H7 (cell line): ENCODE measurements at places on chromosomes 6 and 20. TPM values are rescaled to one million over a fixed set of nuclear protein-coding genes. Genes with fewer than 3 reads are reported as not detected.

GRCh38 chr20:44802702-44803101 lies 7.6 kb downstream of the RIMS4 start:
- DNase-seq = no peak

DNA sequence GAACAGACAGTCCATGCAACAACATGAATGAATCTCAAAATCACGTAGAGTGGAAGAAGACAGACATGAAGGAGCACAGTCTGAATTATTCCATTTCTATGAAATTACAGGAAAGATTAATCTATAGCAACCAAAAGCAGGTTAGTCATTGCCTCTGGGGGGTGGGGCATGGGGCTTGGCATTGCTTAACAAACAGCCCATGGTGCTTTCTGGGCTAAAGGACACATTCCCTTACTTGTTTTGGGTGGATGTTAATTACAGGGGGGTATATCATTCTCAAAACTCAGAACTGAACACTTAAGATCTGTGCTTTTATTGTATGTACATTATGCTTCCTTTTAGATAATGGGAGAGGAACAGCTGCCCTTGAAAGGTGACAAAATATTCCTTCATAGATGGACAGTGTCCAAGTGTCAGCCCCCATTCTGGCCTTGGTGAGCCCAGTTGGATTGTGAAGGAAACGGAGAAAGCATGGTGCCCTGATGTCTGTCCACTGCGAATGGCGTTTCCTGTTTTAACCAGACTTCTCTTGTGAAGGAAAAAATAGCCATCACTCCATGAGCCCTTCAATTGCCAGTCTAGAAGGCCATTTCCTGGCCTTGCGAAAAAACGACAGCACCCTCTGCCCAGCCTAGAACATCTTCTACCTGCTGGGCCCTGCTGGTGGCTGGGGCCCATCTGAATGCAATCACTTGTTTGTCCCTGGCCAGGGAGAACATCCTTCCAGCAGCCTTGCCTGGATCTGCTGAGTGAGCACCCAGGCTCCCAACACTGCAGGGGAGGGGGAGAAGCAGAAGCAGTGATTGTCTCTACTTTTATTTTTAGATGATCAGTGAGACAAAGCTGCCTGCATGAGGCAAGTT lies 179.7 kb downstream of the BCAS1 start:
- DNase-seq = no peak

DNA sequence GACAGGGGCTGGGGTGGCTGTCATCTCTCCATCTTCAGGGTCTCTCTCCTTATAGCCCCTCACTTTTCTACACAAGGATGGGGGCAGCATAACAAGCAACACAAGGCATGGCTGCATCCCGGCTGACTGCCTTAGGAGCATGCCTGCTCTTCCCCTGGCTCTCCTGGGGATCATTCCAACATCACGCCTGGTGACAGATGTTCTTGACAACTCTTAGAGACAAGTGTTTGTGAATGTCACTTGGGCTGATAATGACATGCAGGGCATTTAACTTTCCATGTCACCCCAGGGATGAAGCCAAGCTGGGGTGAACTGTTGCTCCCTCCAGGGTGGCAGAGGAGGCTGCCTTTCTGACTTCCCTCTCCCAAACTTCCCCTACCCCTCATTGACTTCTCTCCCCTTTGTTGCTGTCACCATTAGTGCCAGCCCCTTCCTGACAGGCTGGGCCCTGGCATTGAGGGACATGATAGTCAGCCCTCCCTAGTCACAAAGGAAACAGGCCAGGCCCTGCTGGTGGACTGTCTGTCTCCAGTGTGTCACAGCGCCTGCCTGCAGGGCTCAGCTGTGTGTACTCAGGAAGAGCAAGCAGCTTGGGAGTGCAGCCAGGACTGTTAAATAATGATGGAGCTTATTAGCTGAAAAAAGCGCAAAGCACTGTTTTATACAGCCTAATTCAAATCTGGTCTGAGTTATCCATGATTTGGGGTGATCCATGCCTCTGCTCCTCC lies 161.8 kb downstream of the LRFN2 start:
- no peak for DNase-seq

- no peak for DNase-seq
These were observed 23.7 kb downstream of the OSBPL2 start for GRCh38 chr20:62262064-62262463.

DNA sequence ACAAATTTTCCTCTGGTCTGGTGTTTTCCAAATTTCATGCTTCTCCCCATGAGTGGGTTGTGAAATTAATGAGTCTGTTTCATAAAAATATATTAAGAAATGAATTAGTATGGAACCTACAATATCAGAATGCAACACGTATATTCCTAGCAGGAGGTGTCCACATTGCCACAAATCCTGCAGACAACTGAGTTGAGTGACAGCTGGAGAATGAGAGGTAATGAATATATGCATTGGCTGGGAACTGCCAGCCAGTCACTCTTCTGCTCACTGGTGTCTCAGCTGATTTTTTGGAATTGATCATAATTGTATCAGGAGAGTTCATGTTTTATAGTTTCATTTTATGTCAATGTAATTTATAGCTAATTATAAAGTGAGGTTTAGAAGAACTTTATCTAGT lies 6.3 kb upstream of the ARFGEF3 start:
- DNase-seq = no peak

Gene PROCR
- total RNA-seq = 64.9 and 89.6 TPM in 2 replicates

Gene SPO11
- not detected in 2 replicates for total RNA-seq
